ENCODE measurements at places on chromosomes 7 and 10.

DNA sequence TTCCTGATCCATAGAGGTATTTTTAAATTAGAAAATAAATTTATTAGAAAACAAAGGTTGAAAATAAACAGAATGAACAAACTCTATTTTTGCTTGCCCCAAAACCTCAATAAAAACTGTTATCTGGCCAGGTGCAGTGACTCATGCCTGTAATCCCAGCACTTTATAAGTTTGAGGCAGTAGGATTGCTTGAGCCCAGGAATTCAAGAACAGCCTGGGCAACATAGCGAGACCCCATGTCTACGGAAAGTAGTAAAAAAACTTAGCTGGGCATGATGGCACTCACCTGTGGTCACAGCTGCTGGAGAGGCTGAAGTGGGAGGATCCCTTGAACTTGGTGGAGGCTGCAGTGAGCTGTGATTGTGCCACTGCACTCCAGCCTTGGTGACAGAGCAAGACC, 10.3 kb downstream of the SLK start:
- DNase-seq, result no peak

- peak; percentile 45 for DNase-seq
These were observed 6.3 kb downstream of the NAT16 start for GRCh38 chr7:101173752-101174244.

GRCh38 chr10:132677473-132678227, 108.3 kb downstream of the NKX6-2 start:
- no peak for DNase-seq

- DNase-seq, result no peak
These were observed 135.9 kb upstream of the PODXL start for GRCh38 chr7:131692131-131692960.

GRCh38 chr7:48274662-48275061, 103.4 kb downstream of the ABCA13 start:
- no peak for DNase-seq

GRCh38 chr7:128739990-128740682, 977 bp downstream of the CALU start:
- DNase-seq, result no peak

GRCh38 chr10:88490231-88490980, 92.7 kb downstream of the RNLS start:
- no peak for DNase-seq

DNA sequence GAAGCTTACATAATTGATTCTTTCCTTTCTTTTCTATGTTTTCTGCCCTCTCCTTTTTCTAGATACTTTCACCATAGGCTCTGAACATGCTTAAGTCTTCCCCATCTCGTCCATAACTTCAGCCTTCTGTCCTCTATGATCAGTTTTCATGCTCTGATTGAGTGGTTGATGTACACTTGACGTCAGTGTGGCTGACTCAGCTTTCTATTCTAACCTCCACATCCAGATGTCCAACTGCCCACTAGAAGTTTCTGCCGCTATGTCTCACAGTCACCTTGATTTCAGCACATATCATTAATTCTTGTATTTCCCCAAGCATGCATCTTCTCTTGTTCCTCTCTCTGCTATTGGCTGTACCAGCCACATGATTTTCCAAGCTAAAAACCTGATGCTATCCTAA, 15.0 kb downstream of the CDK14 start:
- no peak for DNase-seq

DNA sequence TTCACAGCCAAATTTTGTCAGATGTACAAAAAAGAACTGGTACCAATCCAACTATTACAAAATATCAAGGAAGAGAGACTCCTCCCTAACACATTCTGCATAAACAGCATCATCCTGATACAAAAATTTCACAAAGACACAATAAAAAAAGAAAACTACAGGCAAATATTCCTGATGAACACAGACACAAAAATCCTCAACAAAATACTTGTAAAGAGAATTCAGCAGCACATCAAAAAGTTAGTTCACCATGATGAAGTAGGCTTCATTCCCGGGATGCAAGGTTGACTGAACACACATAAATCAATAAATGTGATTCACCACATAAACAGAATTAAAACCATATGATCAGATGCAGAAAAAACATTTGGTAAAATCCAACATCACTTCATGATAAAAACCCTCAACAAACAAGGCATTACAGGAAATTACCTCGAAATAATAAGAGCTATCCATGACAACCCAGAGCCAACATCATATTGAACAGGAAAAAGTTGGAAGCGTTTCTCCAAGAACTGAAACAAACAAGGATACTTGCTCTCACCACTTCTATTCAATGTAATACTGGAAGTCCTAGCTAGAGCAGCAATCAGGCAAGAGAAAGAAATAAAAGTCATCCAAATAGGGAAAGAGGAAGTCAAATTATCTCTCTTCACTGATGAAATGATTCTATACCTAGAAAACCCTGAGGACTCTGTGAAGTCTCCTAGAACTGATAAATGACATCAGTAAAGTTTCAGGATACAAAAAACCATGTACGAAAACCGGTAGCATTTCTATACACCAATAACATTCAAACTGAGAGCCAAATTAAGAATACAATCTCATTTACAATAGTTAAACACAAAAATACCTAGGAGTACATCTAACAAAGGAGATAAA, 223.1 kb downstream of the REEP3 start:
- DNase-seq, result no peak

GRCh38 chr7:82481499-82482097, 38.0 kb upstream of the CACNA2D1 start:
- no peak for DNase-seq

GRCh38 chr7:139603282-139603681, 79.8 kb downstream of the CLEC2L start:
- DNase-seq, result no peak

DNA sequence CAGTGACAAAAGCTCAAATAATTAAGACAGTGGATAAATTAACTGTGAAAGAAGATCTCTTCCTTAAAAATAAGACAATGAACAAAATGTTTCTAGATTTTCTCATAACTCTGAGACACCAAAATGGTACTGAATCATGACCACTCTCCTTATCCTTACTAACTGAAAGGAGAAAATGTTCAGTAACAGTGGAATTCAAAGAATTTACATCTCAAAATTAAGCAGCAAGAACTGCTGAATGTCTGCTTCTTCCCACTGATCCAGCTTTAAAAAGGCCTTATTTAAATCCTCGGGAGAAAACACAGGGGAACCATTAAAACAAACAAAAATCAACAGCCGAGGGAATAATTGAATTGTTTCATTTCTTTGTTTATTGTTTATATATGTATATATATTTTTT, 27.3 kb upstream of the PLXDC2 start:
- DNase-seq, result no peak

- DNase-seq, result no peak
These were observed 250.0 kb downstream of the BMPER start for GRCh38 chr7:34155220-34155908.

GRCh38 chr7:24024276-24025068, 259.5 kb upstream of the NPY start:
- no peak for DNase-seq

- DNase-seq, result no peak
These were observed 1.7 kb upstream of the POU6F2 start for GRCh38 chr7:38975944-38976392.

DNA sequence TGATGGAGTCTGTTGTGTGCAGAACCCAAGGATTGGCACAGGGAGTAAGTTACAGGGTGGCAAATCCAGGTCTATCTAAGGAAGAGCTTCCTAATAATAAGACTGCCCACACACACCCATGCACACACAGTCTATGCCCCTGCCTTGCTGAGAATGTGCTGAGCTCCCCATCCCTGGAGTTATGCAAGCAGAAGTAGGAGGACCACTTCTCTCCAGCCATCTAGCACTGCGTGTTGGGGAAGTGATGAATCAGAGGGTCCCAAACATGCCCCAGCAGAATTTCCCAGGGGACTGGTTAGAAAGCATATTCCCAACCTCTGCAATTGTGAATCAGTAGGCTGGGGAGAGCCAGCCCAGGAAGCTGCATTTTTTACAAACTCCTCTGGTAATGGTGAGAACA, 117.2 kb downstream of the CDH23 start:
- no peak for DNase-seq
